ENCODE measurements at places on chromosomes 12 and 14.

DNA sequence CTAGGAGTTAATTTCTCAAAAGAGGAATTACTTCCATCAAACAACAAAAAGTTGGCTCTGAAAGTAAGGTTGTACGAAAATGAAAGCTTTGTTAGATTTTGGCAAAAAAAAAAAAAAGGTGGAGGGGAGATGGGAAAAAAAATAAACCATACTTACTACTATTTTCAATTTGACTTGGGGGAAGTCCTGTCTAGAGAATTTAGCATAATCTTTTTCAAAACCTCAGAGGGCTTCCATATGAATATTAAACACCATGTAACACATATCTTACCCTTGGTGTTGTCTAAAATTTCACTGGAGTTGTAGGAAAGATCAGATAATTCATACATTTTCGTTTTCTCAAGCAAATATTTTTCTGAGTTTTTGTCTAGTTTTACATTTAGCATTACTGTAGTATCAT lies 17.5 kb downstream of the GRIP1 start:
- DNase-seq: no peak

GRCh38 chr14:54727929-54728328 lies 161.0 kb downstream of the SAMD4A start:
- DNase-seq: no peak

DNA sequence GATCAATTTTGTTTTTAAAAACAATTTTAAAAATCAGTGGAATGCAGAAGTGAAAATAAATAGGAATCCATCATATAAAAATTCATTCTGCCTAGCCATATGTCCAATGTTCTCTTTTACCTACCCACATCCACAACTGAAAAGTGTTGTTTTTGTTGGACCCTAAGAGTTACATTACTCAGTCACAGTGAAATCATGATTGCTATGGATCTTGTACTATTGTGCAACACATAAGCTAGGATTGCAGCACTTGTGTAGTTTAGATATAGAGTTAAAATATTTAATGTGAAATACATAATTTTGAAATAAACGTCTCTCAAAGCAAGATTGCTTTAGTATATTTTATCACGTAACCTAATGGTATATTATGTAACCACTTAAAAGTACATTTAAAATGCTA lies 213.3 kb upstream of the CLEC14A start:
- DNase-seq: peak; percentile 29

DNA sequence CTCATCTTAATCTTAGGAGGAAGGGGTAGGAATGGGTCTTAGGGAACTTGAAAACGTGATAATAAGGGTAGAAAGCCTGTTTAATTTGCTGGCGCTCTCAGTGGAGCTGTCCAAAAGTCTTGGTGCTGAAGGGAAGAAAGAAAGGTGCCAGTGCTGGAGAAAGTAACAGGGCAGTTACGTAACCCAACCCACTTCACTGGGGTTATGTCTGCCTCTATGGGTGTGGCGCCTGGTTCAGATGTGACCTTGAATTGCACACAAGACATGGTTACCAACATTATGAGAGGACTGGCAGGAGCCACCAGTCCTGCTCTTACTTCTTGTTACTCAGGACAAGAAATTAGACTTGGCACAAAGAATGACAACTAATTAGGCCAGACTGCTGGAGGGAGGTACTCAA lies 18.6 kb upstream of the GPATCH2L start:
- no peak for DNase-seq

DNA sequence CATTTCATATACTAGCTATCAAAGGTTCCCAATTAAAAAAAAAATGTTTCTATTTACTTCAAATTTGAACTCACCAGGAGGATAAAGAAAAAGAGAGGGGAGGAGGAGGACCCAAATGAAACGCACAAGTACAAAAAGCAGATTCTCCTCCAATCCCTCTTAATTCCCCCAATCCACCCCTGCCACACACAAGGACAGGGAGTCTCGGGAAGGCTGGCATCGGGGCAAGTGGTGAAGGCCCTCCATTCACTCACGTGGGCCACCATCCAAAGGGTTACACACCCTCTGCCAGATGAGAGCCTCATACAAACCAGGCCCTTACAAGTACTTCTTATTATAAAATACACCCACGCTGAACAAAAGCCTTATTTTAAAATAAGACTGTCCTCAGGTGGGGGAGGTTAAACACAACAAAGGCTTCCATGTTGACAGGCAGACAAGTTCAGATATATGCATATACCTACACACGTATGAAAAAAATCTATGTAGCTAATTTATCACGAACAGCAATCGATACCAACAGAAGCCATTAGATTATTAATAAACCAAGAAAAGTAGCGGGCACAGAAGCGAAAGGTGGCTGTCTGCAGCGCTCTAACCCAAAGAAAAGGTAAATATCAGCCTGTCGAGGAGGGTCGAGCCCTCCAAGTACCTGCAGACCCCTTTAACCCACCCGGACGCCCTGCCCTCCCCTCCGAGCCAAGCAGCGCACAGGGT lies 1.5 kb downstream of the ATP2B1 start:
- no peak for DNase-seq

DNA sequence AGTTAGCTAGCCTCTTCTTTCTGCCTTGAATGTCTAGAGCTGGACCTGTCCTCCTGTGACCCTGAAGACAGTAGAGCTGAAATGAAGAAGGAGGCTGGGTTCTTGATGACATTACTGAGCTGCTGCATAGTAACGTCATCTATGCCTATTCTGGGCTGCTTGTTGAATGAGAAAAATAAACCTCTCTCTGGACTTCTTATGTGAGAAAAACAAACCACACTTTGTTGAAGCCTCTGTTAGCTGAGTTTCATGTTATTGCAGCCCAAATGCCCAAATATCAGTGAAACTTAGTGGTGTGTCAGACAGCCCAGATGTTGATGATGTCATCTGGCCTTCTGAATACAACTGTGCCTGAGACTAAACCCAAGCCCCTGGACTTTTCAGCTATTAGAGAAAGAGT lies 67.0 kb upstream of the MAX start:
- no peak for DNase-seq

GRCh38 chr14:54252072-54252730 lies 144.6 kb upstream of the CDKN3 start:
- peak; percentile 15 for DNase-seq

GRCh38 chr12:27619308-27619707 lies 76.9 kb upstream of the REP15 start:
- DNase-seq: peak; percentile 74

- no peak for DNase-seq
These were observed 108.8 kb upstream of the LHX5 start for GRCh38 chr12:113580437-113580836.

- DNase-seq: no peak
These were observed 4.5 kb downstream of the CYP46A1 start for GRCh38 chr14:99688629-99689028.

GRCh38 chr14:100116134-100116533 lies 43.3 kb downstream of the DEGS2 start:
- no peak for DNase-seq

DNA sequence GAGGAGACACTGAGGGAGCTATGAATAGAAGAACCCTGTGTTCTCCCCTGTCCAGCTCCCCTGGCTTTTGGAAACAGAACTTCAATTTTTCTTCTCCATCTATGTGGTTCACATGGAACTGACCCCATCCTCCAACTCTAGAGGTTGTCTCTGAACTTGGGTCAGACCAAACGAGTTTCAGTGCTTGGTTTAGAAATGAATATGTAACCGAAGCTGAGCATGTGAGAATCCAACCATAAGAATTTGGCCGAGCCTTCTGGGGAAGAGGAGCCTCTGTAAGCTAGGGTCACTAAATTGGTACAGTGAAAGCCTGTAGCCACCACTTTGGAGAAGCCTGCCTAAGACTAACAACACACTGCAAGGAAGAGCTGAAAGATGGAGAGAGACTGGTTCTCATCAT lies 464.4 kb downstream of the ZFP36L1 start:
- no peak for DNase-seq

DNA sequence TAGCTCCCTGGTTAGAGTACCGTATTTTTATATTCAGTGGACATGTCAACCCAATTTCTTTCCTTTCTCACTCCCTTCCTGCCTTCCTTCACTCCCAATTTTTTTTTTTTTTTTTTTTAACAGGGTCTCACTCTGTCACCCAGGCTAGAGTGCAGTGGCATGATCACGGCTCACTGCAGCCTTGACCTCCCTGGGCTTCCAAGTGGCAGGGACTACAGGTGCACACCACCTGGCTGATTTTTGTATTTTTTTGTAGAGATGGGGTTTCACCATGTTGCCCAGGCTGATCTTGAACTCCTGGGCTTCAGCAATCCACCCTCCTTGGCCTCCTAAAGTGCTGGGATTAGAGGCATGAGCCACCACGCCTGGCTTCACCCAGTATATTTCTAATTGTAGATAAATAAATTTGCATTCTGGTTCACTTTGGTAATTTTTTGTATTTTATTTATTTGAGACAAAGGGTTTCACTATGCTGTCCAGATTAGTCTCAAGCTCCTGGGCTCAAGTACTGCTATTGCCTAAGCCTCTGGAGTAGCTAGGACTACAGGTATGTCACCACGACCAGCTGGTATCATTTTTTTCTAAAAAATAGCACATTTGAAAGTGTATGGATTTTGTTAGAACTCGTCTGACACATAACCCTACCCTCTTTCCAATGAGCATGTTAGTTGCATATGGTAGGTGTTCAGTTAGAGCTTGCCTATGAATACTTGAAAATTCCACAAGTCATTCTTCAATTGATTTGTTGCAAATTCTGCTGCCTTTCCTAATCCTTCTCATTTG lies 15.7 kb downstream of the SLC38A2 start:
- no peak for DNase-seq

- DNase-seq: no peak
These were observed 20.2 kb downstream of the HDAC7 start for GRCh38 chr12:47799357-47799955.

DNA sequence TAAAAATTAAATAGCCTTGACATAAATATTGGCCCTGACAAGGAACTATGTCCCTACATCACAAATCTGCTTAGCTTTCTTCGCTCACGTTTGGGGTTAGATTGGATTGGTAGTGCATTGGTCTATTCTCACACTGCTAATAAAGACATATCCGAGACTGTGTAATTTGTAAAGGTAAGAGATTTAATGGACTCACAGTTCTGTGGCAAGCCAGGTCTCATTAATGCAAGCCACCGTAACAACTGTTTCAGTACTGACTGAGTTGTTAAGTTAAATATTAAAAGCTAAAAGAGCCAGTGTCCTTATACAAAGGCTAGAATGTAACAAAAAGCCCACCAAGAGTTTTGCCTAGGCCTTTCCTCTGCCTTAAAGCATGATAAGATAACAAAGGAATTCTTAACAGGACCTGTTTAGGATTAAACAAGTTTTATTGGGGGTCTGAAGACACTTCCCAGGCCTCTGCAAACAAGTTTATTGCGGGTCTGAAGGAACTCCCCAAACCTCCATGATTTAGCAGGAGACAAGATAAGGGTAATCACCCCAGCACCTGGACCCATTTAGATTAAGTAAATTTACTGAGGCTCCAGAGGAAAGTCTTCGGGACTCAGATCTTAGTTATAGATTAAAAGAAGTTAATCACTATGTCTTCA lies 88.2 kb upstream of the PTGDR start:
- DNase-seq: no peak

DNA sequence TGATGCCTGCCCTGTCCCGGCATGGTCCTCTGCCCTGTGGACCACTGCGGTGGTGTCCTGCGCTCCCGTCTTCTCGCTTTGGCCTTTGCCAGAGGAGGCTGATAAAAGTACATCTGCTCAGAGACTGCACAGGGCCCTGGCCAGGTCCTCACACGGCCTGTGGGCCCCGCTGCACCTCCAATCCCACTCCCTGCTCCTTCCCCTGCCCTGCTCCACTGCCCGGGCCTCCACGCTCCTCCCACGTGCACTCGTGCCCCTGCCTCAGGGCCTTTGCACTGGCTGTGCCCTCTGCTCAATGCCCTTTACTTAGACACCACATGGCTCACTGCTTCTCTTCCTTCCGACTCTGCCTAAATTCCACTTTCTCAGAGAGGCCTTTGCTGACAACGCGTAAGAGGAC lies 49.3 kb upstream of the BEGAIN start:
- no peak for DNase-seq

GRCh38 chr14:68757618-68758081 lies 35.2 kb downstream of the ZFP36L1 start:
- DNase-seq: no peak

GRCh38 chr14:35215110-35215813 lies 76.9 kb upstream of the PSMA6 start:
- peak; percentile 23 for DNase-seq

DNA sequence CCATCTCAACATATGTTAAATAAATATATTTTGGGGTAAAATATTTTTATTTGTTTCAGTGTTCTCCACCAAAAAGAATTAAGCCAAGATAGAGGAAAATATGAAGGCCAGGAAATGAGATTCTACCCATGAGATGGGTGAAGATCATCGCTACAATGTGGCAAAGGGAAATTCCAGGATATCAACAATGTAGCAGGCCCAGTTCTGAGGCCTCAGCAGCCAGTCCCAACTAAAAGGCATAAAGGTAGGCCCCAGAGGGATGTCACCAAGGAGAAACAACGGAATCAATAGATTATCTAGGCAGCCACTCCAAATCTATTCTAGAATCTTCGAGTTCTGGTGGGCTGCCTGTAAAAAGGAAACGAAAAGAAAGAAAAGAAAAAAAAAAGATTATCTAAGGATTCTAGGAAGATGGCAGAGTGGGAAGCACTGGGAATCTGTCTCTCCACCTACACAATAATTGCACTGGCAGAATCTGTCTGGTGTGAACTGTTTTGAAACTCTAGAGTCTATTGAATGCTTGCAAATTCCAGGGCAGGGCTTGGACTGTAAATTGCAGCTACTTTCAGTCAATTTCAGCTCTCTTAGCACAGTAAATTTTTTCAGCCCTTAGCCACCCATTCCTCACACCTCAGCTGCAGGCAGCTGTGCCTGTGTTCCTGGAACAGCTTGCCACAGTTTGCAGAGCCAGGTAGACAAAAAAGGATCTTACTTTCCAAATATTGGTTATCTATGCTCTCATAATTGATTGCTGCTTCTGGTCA lies 33.1 kb upstream of the MMP19 start:
- no peak for DNase-seq

DNA sequence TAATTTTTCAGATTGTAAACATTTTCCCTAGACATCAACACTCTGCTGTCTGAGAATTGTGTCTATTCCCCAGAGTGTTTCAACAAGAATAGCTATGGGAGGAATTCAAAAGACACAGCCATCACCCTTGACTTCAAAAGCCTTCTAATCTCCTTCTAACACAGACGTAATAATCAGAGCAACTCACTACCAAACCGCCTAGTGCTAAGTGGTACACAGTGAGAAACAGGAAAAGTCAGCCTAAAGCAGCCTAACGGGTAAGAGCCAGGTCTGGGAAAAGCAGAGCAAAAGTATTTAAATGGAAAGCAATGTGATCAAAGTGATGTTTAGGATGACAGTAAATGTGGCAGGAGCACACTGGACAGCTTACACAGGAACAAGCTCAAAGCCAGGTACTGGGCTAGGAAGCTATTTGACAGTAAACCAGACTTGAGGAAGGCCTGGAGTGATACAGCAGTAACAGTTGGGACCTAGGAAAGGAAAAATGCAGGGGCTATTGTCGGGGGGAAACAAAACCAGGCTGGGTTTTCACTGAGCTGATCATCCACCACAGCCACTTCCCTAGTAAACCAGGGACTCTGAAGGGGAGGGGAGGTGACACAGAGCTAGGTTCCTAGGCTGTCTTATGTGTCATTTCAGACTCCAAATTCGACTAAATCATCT lies 29.4 kb downstream of the CORO1C start:
- DNase-seq: no peak

- DNase-seq: no peak
These were observed 99.9 kb downstream of the PHETA1 start for GRCh38 chr12:111268738-111269572.

GRCh38 chr12:98955284-98955683 lies 310.2 kb downstream of the APAF1 start:
- no peak for DNase-seq
